ENCODE measurements at places on chromosomes 4 and X. TPM values are rescaled to one million over a fixed set of nuclear protein-coding genes. Genes with fewer than 3 reads are reported as not detected.

- no peaks in the 10 kb centered on the region for H3K4me1 ChIP-seq
- no peak overlapping the region for H3K27ac ChIP-seq
- H3K36me3 ChIP-seq = no peaks in the 10 kb centered on the region
Measured at GRCh38 chr4:152633118-152633517, 46.7 kb downstream of the TMEM154 start.

NBDY gene
- total RNA-seq = 15.4 TPM

DNA sequence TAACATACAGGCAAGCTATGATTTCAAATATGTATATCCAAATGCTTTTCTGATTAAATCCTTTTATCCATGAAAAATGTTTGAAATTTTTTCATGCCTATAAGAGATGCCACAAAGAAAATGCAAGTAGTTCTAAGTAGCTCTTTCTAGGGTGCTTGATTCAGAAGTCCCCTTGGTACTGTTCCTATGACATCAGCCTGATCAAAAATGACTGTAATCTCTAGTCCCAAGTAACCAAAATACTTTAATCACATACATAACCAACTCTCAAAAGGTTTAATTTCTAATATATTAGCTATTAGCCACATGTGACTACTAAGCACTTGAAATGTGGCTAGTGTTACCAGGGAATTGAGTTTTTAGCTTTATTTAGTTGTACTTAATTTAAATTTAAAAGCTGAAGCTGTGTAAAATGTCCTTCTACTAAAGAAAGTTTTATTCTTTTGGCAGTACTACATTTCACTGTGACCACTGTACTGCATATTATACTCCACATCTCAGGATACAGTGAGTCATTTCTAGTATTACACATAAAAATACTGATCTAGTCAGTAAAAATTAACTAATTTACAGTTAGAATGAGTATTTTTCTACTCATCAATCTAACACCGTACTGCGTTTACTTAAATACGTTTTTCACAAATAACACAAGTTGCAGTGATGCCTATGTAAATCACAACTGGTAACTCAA is 33.9 kb downstream of the FBXW7 start:
- H3K36me3 ChIP-seq = no peaks in the 10 kb centered on the region
- no peaks in the 10 kb centered on the region for H3K4me1 ChIP-seq
- no peak overlapping the region for H3K4me3 ChIP-seq
- no peak overlapping the region for H3K27ac ChIP-seq
- no peak for DNase-seq

DNA sequence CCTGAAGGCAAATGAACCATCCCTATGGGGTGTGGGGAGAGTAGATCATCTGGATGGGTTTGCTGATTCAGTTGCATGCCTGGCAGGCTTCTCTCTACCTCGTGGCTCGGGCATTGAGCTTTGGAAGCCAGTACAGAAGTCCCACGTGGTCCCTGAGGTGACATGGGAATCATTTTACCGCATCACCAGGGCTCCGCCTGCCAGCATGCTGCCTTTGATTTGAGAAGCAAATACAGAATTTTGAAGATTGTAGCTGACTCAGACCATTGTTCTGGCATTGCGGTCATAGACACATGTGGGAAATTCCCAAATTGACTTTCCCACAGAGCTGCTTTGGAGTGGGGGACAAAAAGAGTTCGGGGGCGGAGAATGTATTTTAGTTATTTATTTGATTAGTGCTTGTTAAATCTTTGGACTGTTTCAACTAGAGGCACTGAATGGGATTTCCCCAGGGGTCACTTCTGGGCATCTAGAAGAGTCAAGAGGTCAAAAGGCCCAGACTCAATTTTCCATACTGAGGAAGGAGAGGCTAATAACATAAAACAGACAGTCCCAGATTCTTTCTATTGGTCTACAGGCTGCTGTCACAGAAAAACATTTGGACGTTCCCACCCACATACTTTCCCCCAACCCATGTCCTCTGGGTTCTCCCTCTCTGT is 79.3 kb downstream of the NHSL2 start:
- H3K27ac ChIP-seq = no peak overlapping the region
- H3K36me3 ChIP-seq = no peaks in the 10 kb centered on the region
- no peaks in the 10 kb centered on the region for H3K4me1 ChIP-seq
- DNase-seq = peak; percentile 70
- H3K27me3 ChIP-seq = no peaks in the 10 kb centered on the region

GPR50 gene
- total RNA-seq = not detected

DNA sequence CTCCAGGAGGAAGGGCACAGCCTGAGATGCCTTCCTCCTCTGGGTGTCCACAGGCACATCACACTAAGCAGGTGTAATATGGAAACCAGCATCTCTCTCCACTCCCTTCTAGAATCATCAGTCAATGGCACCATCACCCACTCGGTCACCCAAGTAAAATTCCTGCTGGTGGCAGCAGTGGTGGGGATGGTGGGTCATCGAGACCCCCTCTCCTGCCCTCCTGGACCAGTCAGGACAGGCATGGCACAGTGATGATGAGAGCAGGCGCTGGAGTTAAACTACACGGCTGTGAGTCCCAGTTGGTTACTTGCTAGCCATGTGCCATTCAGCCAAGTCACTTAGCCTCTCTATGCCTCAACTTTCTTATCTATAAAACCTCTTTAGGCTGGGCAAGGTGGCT is 42.5 kb downstream of the SCD5 start:
- no peak for DNase-seq
- H3K36me3 ChIP-seq = no peaks in the 10 kb centered on the region
- no peak overlapping the region for H3K27ac ChIP-seq

HERC3 gene
- total RNA-seq = 16.2 TPM

DNA sequence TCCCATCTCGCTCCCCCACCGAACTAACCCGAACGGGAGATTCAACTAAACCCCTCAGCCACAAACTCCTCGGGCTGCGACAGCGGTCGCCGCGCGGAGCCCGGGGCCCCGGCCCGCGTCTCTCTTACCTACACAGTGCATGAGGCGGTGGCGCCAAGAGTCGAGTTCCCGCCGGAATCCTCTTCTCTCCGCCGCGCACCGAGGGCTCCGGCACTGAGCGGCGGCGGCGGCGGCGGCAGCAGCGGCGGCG is 160 bp downstream of the LCORL start:
- H3K27me3 ChIP-seq = no peaks in the 10 kb centered on the region
- no peak for DNase-seq
- peaks cover 2% of the 10 kb centered on the region for H3K4me1 ChIP-seq
- H3K36me3 ChIP-seq = no peaks in the 10 kb centered on the region
- peak overlapping the region; percentile 83 for H3K27ac ChIP-seq
